Glomerular endothelial cell (primary cell): ENCODE measurements at places on chromosomes 2 and 18. TPM values are rescaled to one million over a fixed set of nuclear protein-coding genes. Genes with fewer than 3 reads are reported as not detected.

DNA sequence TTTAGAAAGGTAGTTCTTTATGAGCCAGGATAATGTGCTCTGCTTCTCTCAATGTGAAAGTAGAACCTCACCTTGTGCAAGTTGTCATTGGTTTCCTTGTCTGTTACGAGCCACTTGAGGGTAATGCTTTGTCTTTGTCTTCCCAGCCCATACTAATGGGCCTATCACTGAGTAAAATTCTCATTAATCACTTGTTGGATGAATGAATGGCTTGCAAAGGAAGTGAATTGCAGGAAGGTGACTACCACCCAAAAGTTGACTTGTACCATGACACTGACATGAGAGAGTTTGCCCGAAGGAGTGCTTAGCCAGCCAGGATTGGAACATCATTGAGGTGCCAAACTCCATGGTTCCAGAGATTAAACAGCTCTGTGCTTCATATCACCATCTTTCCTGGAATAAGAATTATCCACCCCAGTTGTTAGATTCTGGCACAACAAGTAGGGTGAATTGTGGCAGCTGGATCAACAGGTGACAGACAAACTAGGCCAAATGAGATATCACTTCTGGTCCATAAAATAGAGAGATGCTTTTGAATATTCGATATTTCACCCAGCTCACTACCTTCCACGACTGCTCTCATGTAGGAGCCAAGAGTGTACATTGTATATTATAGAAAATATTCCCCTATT, 20.5 kb upstream of the CD28 start:
- DNase-seq, result no peak

- DNase-seq, result no peak
Measured at GRCh38 chr2:227796045-227796711, 17.5 kb upstream of the CCL20 start.

GRCh38 chr18:7325126-7325430, 94.2 kb downstream of the LRRC30 start:
- DNase-seq, result peak; percentile 1

- no peak for DNase-seq
Measured at GRCh38 chr2:120436460-120436739, 90.5 kb downstream of the INHBB start.

DNA sequence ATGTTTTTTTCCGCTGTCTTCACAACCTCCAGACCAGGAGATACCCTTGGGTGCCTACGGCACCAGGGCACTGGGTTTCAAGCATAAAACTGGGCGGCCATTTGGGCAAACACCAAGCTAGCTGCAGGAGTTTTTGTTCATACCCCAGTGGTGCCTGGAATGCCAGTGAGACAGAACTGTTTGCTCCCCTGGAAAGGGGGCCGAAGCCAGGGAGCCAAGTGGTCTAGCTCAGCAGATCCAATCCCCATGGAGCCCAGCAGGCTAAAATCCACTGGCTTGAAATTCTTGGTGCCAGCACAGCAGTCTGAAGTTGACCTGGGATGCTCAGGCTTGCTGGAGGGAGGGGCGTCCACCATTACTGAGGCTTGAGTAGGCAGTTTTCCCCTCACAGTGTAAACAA, 265.3 kb upstream of the ZEB2 start:
- DNase-seq, result no peak

RBMS1 gene
- 55.8 and 69.7 TPM in 2 replicates for total RNA-seq

NOSTRIN gene
- total RNA-seq, result 20.1 and 21.3 TPM in 2 replicates
